Cardiac septum (tissue), 1 donor: ENCODE measurements at places on chromosomes 1 and 21.

DNA sequence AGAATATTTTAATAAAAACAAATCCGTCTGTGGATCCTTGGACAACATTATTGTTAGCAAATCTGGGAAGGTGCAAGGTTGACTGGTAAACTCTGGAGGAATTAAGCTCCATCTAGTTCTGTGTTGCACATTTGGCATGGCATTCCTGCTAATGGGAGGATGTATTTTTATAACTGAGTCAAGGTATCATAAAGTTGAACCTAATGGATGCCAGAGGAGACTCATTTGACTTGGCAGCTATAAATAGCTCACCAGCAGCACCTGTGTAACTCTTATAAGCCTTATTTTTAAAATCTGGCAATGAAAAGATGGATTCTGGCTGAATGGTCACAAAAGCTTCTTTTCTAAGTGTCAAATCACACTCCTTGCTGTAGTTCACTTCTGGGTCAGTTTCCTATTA lies 118.5 kb upstream of the ADAMTS5 start:
- DNase-seq = no peak

- DNase-seq = no peak
These were observed 23.0 kb upstream of the SYNC start for GRCh38 chr1:32725615-32725982.

DNA sequence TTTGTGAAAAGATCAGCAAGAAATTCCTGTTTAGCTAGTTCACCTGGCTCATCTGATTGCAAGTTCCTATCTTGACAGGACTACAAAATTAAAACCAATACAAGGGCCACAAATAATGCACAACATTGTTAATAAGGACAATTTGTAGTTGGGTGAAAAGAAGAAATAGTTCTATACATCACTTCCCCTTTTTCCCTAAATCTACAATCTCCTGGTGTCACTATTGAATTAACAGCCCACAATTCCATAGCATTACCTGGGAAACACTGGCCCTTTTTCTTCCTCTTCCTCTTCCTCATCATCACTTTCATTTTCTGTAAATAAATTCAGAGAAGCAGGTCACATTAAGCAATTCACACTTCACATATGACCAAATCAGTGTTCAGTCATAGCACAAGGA lies 366.9 kb downstream of the FAM72C start:
- no peak for DNase-seq

DNA sequence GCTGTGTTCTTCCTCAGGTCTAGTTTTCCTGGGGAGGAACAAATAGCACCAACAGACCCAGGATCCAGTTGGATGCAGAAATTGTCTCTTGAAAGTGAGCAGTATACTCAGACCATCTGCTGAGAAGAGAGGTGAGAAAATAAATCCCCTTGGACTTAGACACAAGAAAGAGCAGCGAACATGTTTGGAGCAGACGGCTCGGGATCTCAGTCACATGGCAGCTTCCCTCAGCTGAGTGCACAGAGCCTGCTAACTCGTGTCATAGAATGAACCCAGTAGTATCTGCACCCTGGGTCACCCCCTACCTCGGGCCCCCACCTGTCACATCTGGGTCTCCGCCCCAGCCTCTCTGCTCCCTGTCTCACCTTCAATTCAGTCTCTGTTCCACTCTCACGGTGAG lies 115.6 kb downstream of the CCDC185 start:
- DNase-seq = no peak

DNA sequence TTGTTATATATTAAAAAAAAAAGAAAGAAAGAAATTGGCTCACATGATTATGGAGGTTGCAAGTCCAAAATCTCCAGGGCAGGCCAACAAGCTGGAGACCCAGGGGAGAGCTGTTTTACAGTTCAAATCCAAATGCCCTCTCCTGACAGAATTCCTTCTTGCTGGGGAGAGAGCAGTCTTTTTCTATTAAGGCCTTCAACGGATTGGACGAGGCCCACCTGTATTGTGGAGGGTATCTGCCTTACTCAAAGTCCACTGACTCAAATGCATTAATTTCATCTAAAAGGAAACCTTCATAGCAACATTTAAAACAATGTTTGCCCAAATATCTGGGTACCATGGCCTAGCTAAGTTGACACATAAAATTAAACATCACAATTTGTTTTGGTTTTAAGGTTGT lies 56.9 kb upstream of the TRIM67 start:
- DNase-seq = no peak

- no peak for DNase-seq
These were observed 10.4 kb downstream of the MGST3 start for GRCh38 chr1:165641231-165641987.

- no peak for DNase-seq
These were observed 43.4 kb downstream of the LRP8 start for GRCh38 chr1:53284224-53285020.

- DNase-seq = no peak
These were observed 47.2 kb downstream of the FMN2 start for GRCh38 chr1:240138867-240139266.

GRCh38 chr1:228727681-228728171 lies 7.6 kb upstream of the RHOU start:
- no peak for DNase-seq

DNA sequence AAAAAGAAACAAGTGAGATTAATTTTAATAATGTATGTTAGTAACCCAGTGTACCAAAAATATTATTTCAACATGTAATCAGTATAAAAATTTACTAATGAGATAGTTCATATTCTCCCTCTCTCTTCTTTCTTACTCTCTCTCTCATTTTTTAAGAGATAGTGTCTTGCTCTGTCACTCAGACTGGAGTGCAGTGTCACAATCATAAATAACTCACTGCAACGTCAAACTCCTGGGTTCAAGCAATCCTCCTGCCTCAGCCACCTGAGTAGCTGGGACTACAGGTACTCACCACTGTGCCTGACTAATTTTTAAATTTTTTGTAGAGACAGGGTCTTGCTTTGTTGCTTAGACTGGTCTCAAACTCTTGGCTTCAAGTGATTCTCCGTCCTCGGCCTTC lies 123.9 kb downstream of the NRDC start:
- DNase-seq = no peak

DNA sequence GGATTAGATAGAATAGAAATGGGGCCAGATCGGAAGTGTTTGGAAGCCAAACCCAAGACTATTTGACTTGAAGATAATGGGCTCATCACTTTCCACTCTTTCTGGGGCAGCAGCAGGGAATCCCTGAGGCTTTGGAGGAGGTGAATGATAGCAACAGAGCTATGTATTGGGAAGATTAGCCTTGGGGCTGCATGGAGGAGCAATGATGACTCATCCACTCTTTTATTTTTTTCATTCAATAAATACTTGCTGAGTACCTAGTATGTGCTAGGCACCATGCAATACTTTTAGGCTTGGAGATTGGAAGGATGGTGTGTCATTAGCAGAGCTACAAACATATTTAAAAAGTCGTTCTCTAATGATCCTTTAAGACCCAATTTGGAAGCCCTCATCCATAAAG lies 166.9 kb upstream of the FOXD3 start:
- DNase-seq = no peak

GRCh38 chr1:2906085-2906484 lies 104.6 kb upstream of the TTC34 start:
- DNase-seq = no peak

DNA sequence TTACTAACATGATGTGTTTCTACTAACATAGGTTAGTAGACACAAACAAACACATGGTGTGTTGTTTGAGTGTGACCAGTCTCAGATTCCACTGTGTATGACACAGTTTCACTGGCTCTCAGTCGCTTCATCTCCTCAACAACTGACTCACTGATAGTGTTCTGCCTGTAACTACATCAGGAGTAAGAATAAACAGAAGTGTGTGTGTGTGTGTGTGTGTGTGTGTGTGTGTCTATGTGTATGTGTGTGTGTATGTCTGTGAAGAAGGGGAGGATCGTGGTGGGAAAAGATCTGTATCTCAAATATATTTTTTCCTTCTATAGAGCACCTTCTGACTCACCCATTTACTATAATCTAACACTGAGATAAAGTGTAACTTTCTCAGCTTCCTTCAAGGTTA lies 391.0 kb downstream of the PTPRC start:
- DNase-seq = no peak

DNA sequence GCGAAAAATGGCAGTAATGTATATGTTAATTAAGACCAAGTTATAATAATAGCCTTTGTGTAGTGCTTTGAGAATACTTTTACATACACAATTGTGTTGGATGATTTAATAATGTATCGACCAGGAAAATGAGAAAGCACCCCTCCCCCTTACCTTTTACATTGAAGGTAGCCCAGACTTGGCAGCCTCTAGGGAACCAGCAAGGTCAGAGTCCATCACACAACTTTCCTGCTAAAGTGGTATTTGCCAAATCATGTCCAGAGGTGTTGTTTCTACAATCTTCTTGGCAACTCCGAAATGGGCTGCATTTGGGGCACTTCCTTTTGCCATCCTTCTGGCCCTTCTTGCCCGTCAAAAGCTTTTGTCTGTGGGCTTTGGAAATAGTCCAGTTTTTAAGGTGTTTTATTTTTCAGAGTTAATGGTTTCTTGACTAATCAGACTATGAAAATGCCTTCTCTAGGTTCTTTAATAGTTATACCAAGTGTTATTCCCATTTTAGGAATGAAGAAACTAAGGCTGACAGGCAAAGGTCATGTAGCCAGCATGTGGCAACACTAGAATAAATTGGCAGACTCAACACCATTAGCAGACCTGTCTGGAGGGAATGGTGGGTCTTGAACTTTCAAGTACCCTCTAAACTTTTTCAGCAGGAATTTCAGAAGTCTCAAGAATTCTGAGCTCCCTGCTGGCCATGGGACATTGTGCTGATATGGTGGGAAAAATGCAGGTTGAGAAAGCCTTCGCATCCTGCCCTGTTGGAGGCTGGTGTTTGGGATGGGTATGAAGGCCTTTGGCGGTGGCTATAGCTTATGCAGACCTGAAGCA lies 6.8 kb downstream of the ATP1A1 start:
- no peak for DNase-seq

- no peak for DNase-seq
These were observed 43.7 kb downstream of the CHAF1B start for GRCh38 chr21:36428761-36429432.

DNA sequence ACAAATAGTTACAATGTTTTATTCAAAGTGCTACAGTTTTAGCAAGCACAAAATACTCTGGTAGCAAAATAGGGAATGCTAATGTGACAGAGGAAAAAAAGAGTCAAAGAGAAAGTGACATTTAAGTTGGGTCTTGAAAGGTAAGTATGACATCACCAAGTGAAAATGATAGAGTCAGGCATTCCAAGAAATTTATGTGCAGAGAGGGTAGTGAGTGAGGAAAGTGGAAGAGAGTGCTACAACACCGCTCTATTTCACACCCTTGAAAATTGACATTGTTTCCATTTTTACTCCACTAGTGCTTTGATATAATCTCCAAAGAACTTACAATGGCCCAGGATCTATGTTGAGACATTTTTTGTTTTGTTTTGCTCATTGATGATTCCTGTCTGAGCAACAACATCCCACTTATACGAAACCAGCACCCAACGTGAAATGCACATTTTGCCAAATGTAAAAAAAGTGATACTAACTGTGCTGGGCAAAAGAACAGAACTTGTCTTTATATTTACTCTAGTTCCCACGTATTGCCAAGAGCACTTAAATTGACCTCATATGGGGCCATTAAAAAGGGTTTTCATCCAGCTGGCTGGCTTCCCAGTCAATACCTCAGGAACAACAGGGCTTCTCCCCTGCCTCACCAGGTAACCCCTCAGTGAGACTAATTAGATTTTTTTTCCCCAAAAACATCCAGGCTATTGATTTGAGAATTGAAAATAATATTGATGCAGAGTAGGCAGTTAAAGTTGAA lies 206.3 kb upstream of the NR5A2 start:
- no peak for DNase-seq

DNA sequence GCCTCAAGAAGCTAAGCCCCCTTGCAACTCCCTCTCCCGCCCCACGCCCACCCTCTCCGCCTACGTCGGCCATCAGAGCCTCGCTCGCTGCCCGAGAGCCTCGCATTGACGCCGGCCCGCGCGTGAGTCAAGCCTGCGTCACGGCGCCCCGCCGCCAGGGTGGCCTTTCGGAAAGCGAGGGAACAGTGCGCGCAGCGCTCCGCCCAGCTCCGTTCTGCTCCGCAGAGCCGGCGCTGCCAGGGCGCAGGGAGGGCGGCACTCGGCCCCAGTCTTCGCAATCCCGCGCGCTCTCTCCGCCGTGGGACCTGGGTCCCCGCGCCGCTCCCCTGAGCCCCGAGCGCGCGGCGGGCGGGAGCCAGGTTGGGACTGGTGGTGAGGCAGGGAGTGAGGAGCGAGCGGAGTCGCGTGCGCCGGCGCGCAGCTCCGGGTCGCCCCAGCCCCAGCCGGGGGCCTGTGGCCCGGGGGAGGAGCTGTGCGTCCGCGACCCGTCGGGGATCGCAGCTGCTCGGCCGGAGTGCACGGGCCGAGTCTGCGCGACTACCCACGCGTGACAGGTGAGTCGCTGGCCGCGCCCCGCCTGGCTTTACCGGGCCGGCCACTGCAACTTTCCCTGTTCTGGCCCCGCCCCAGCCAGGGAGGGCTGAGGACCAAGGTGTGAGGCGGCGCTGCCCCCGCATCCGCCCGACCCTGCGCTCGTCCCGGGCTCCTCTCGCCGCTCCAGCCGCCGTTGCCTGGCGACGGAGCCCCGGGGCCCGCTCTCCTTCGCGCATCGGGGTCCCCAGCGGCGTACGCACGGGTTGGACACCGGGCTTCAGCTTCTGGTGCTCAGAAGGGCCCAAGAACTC lies at the start of gene SLC6A17:
SLC6A17 (plus strand) TSS at position 165 of the 845 bp plus-strand sequence. CDS start 16,436 bp downstream, outside the sequence.
- no peak for DNase-seq

DNA sequence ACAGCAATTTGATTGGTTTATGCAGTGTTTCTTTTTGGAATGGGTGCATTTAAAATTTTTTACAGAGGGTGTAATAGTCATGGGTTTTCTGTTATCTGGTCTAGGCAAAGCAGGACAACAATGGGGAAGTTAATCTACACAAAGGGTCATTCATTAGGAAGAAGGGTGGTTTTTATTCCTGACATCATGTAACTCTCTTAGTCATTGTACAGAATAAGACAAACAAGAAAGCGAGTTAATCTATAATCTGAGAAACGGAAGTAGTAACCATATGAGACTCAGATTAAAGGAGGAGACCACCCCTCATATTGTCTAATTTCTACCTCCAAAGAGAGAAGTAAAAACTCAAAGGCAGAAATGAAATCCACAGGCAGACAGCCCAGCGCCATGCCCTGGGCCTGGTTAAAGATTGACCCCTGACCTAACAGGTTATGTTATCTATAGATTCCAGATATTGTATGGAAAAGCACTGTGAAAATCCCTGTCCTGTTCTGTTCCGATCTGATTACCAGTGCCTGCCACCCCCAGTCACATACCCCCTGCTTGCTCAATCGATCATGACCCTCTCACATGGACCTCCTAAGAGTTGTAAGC lies 10.5 kb upstream of the IFI6 start:
- no peak for DNase-seq

DNA sequence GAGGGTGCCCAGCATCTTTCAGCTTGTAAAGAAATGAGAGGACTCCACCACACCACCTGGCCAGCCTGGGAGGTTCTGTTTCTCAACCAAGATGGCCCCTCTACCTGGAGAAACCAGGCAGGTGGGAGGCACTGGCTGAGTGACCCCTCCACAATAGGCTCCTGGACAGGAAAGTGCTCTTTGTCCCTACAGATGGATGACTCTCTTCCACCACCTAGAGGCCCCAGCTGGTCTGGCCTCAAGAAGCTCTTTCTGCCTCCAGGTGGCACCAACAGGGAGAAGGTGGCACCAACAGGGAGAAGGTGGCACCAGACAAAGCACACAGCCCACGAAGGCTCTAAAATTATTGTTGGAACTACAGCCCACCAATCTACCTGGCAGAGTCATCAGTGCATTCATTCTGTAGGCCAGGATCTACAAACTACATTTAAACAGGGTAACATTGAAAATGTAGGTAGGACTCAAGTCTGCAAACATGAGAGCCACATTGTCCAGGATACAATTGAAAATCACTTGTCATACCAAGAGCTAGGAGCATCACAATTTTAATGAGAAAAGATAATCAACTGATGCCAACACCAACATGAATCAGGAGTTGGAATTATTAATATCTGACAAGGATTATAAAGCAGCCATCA lies 14.4 kb downstream of the TMPRSS3 start:
- DNase-seq = no peak
